ENCODE measurements at places on chromosomes 1 and 21. TPM values are rescaled to one million over a fixed set of nuclear protein-coding genes. Genes with fewer than 3 reads are reported as not detected.

The PGLYRP3 gene
- total RNA-seq, result not detected

- H3K4me3 ChIP-seq, result no peak overlapping the region
- H3K27ac ChIP-seq, result no peak overlapping the region
- no peaks in the 10 kb centered on the region for H3K27me3 ChIP-seq
- H3K4me1 ChIP-seq, result no peaks in the 10 kb centered on the region
- no peaks in the 10 kb centered on the region for H3K36me3 ChIP-seq
Measured at GRCh38 chr1:187987236-187987776, 1158.6 kb downstream of the PLA2G4A start.

DNA sequence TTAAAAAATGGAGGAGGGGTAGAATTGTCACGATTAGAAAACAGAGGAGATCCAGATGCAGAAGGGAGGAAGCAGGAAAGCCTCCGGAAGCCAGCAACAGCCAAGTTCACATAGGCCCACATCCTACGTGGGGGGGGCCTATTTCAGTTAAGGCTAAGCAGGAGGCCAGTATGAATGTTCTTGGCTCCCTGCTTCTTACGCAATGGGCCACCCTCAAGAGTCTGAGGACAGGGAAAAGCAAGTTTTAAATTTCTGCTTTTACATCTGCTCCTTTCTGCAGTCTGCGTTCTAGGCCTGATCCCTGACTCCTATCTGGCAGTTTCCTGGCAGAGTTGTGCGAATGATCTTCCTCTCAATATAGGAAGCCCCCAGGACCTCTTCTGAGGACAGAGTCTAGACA is 30.6 kb downstream of the RABIF start:
- no peaks in the 10 kb centered on the region for H3K36me3 ChIP-seq
- peak; percentile 36 for DNase-seq
- peak overlapping the region; percentile 70 for H3K27ac ChIP-seq
- H3K4me3 ChIP-seq, result no peak overlapping the region

DNA sequence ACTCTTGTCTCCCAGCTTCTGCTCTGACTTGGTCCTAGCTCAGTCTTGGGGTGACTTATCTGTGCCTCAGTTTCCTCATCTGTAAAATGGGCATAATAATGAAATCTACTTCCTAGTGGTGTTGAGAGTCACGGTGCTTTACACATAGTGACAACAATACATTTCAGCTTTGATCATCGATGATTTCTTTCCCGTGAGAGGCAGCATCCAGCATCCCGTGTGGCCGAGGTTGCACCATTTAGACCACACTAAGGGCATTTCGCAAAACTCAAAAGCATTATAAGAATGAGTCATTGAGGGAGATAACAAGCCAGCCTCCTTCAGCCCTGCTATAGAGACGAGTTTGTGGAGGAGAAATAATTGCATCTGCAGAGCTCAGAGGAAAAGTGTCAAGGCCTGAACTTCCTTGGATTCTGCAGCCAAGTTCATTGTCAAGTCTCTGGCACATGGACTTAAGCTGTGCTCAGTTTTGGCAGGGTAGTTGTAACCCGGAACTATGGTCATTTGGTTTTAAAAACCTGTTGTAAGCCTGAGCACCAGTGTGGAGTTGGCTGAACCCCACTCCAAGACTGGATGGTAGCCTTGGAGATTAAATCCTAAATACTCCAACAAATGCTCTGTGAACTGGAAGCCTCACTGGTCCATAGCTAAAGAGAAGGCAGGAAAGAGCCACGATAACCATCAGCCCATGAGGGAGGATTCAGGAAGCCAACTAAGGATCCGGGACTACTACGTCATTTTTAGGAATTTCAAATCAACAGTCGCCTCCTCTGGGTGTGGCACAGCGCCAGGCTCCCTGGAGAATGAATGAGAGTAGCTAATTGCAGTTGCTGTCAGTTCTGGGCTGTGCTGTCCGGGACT is 64.2 kb downstream of the TCP10L start:
- H3K4me3 ChIP-seq, result no peak overlapping the region
- peaks cover 72% of the 10 kb centered on the region for H3K4me1 ChIP-seq
- H3K36me3 ChIP-seq, result no peaks in the 10 kb centered on the region
- H3K27ac ChIP-seq, result peak overlapping the region; percentile 91
- H3K27me3 ChIP-seq, result no peaks in the 10 kb centered on the region

DNA sequence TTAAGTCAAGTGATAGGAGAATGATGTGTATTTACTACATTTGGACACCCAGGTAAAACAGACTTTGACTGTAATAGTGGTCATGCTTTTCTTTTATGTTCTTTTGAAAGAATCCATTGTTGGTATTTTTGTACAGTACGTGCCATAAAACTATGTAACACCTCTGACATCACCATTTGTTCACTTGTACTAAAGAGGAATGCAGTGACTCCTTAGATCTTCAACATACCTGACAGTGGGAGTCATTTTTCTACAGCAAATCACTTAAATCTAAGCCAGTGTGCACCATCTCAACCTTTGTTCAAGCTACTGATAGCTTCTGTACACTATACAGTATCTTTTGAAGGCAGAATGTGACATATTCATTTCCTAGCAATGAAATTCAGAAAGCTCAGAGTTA is 6.3 kb upstream of the PLD5 start:
- H3K4me1 ChIP-seq, result no peaks in the 10 kb centered on the region
- peaks cover 62% of the 10 kb centered on the region for H3K27me3 ChIP-seq
- H3K36me3 ChIP-seq, result no peaks in the 10 kb centered on the region
- no peak overlapping the region for H3K4me3 ChIP-seq

Data from left ventricle myocardium inferior (tissue), 1 donor.